ENCODE measurements at places on chromosomes 2 and 18.

GRCh38 chr2:240989451-240990265 is 8.8 kb upstream of the SNED1 start:
- DNase-seq, result no peak

DNA sequence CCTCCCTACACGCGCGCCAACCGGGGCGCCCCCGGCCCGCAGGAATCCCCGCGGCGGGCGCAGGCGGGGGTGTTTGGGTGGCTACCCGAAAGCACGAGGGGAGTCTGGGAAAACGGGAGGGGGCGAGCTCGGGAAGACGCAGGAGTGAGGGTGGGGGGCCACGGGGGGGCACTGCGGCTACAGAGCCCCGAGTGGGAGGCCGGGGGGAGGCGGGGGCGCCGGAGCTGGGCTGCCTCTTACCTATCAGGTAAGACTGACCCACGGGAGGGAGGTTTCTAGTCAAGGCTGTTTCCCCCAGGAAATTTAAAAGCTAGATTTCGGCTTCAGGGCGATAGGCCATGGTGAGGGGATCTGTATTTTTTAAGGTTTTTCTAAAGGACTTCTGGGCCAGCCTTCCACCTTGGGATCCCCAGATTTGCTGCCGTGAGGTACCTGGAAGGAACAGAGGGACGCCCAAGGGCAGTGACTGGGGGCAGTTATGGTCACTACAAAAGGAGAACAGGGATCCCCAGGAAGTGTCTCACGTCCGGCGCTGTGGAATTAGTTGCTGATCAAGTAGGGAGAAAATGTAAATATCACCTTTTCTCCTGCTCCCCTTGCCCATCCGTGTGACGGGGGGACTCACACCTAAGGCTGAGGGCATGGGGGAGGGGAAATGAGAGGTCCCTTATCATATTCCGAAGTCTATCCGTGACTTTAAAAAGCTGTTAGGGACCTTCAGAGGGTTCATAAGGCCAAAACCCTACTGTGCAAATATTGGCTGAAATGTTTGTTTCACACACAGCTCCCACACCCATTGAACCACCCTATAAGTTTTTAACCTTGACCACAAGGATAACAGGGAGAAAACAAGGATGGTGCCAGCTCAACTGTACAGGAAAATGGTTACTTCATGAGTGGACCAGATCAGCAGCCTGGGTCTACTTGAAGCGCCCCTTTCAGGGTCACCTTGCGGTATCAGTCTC is 638 bp upstream of the IRS1 start:
- no peak for DNase-seq

DNA sequence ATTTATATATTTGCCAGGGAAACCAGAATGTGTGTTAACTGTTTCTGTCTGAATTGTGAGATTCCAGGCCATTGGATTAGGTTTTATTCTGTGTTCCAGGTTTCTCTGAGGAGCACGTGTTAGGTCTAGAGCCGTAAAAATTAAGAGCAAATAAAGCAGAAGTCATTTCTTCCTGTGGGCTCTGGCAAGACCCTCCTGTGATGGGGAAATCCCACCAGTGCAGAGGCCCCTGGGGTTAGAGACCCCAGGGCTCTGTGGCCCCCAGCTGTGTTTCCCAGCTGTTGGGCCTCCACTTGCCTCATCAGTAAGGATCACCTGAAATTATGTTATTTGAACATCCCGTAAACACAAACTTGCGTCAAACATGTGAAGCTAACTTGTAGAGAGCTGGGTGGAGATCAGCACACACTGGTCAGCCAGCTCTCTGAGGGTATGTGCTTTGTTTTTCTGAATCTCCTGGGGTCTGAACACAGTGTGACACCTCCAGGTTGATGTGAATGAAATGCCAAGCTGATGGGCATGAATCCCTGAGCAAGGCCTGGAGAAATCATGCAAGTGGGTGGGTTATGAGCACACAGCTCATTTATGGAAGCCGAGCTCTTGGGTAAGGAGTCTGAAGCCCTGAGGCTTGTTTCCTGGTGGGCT is 50.3 kb downstream of the HK2 start:
- DNase-seq, result no peak

DNA sequence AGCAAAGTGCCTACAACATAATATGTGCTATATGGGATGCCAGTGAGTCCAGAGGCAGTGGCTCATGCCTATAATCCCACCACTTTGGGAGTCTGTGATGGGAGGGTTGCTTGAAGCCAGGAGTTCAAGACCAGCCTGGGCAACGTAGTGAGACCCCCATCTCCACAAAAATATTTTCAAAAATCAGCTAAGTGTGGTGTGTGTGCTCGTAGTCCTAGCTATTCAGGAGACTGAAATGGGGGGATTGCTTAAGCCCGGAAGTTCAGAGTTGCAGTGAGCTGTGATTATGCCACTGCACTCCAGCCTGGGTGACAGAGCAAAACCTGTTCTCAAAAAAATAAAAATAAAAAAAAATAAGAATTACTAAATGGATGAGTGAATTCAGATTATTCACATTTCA is 23.4 kb downstream of the OTX1 start:
- DNase-seq, result no peak

GRCh38 chr2:104831742-104832141 is 22.2 kb upstream of the POU3F3 start:
- no peak for DNase-seq

Measured in neuronal stem cell (in vitro differentiated cells).